ENCODE measurements at places on chromosomes 3 and 15.

- peak; percentile 42 for DNase-seq
These were observed 2.9 kb downstream of the XPC start for GRCh38 chr3:14175383-14176037.

- no peak for DNase-seq
These were observed 172.4 kb upstream of the TOPAZ1 start for GRCh38 chr3:44069276-44069675.

DNA sequence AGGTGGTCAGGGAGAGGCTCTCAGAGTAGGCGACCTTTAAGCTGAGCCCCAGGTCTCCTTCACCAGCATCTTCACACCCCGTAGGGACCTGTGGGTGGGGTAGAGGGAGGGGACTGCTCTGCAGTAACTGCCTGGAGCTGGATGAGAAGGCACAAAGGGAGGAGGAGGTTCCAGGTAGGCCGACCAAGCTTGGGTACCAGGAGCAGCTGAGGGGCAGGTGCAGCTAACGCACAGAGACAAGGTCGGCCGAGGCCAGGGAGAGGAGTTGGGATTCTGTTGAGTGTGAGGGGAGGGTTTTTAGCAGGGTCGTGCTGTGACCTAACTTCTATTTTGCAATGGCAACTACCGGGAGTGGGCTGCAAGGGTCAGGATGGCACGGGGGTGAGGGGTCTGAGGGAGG, 5.9 kb upstream of the GRIP2 start:
- no peak for DNase-seq

DNA sequence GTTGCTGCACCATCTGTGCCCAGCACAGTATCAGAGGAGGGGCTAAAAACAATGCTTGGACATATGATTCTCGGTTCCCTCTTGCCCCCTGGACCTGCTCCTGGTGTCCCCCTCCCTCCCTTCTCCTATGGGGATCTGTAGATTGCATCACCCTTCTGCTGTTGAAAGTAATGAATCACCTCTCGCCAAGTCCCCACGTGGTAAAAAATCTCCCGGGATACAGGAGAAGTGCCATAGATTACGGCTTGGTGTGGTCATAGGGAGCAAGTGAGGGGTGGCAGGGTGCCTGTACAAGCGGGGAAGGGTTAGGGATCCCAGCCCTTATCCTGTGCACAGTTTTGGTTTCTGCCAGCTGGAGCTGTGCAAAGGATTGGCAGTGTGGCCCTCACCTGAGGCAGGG, 37.7 kb downstream of the AMOTL2 start:
- no peak for DNase-seq

- no peak for DNase-seq
These were observed at the start of gene PLA2G4F for GRCh38 chr15:42156243-42156922. Gene PLA2G4F, minus strand, starts transcription at chr15:42156636. Its CDS starts 87 bp downstream, at chr15:42156549.

DNA sequence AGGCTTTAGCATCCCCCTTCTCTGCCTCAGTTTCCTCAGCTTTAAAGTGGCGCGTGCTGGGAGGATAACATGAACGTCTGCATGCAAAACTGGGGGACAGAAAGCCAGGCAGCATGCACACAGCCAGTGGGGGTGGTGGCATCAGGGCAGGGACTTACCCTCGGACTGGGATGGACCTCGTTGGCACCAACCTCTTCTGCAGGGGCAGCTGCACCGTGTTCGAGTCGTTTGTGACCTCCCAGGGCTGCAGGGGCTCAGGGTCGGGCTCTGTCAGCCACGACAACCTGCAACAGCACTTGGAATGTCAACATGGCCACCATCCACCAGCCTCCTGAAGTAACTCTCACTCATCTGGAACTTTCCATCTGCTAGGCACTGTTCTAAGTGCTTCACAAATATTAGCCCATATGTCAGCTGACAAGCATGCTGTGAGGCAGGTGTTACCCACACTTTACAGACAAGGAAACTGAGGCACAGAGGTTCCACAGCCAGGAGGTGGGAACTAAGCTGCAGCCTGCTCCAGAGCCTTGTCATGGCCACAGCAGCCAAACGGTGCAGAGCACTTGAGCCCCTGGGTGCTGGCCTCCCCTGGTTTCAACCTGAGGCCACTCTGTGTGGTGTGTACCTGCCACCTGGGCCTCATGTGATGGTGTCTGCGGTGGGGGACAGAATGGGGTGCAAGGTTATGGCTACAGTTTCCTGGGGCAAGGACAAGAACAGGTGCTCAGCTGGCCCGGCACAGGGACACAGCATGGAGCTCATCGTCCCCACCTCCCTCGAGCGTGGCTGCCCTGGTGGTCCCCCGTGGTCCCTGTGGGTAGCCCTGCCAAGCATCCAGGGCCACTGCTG, 6.7 kb downstream of the C3orf22 start:
- peak; percentile 7 for DNase-seq

- no peak for DNase-seq
These were observed 274.7 kb downstream of the RBMS3 start for GRCh38 chr3:29555590-29555989.

DNA sequence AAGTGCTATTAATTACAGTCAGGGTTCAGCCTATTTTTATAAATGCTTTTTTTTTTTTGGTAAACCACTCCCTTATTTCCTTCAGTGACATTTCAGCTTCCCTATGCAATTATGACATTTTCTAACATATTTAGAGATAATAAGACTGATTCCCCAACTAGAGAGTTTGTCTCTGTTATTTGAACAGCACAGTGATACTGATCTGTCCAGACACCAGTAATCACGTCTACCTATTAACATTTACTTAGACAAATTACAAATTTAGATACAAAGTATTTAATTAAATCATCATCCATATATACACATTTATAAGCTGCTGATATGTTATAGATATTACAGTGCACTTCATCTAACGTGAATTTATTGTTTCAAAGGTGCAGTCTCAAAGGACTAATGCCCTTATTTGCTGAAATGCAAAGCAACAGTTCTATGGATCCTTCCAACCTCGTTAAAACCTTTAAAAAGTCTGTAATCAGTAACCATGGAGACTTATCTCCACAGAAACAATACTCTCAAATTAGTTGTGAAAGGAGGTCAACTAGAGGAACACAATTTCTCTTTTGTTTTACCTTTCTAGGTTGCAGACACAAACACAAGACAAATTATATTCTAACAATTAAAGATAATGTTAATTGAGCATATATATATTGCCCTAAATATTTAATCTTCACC, 1531.1 kb downstream of the SI start:
- DNase-seq = no peak

GRCh38 chr3:146818866-146819265, 213.7 kb upstream of the PLSCR5 start:
- DNase-seq = no peak

DNA sequence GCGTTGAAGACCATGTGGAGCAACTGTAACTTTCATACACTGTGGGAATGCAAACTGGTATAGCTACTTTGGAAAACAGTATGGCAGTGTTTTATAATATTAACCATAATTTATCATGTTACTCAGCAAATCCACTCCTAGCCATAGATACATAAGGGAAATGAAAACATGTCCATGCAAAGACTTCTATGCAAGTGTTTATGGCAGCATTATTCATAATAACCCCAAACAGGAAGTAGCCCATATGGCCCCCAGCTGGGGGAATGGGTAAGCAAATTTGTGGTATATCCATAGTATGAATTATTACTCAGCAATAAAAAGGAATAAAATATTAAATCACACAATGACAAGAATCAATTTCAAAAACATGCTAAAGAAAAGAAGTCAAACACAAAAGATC, 23.0 kb upstream of the GATA2 start:
- DNase-seq = no peak

DNA sequence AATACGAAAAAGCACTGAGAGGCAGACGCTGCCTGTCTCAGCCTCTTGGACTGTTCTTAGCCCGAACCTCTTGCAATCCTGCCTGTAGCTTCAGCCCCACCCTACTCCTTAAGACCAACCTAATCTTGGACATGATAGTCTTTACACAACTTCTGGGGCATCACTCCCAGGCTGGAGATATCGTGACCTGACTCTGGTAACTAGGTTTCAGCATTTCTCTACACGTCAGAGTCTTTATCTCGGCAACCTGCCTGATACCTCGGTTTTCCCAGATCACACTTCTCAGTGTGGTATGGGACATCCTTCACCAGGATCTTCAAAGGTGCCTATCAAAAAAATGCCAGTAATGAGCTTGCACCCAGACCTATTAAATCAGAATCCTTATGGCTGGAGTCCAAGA, 590.2 kb upstream of the KCNMB2 start:
- DNase-seq = no peak

DNA sequence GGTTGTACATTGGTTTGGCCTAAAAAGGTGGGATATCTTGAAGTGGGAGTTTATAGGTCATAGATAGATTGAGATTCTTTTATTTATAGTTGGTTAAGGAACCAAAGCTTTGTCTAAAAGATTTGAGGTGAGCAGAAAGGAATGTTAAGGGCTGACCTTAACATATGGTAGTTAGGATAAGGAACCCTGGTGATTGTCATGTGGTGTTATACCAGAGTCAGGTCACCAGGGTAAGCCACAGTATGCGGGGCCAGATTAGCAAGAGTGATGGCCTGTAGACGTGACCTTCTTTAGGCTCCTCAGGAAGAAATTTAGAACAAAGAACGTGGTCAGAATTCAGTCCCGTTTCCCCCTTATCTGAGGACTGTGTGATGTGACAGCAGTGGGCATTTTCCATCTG, 249.2 kb downstream of the GABRG3 start:
- DNase-seq = no peak

DNA sequence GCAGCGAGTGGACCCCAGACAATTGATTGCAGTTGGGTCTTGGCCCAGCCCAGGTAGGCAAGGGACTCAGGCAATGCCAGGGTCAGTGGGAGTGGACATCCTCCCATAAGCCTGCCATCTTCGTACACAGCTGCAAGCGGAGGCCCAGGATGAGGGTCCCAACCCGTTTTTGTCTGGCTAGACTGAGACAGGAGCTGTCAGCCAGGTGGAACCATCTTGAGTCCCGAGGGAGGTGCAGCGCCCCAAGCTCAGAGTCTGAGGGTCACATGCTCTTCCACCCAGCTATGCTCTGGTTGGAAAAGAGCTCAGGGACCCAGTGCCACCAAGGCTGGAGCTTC, 22.6 kb upstream of the IP6K2 start:
- DNase-seq = no peak

DNA sequence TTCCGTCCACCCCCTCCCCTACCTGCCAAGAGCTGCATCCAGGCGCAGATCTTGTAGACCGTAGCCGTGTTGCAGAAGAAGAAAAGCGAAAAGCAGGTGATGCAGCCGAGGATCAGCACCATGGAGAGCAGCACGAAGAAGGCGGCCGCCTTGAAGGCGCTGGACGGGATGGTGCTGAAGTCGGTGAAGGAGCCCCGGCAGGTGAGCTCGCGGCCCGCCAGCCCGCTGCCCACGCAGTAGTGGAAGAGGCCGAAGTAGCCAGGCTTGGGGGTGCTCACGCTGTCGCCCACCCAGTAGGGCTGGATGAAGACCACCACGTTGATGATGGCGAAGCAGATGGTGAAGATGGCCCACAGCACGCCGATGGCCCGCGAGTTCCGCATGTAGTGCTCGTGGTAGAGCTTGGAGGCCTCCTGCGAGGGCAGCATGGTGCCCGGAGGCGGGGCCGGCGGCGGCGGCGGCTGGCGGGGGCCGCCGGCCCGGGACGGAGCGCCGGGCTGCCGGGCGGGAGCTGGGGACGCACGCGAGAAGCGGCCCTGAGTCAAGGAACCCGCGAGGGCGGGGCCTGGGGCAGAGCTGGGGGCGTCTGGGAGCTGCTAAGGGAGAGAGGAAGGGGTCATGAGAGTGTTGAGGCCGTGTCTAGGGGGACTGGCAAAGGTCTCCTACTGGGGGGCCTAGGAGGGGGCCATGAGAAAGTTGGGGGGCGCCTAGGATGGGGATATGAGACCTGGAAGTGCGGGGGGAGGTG, 1.2 kb downstream of the LHFPL4 start:
- DNase-seq = peak; percentile 63

- DNase-seq = no peak
These were observed 85.9 kb upstream of the ZPLD1 start for GRCh38 chr3:102348904-102349303.

- DNase-seq = no peak
These were observed 180.7 kb upstream of the PDZRN3 start for GRCh38 chr3:73805435-73805834.

- DNase-seq = peak; percentile 42
These were observed 3.0 kb downstream of the DUOXA1 start for GRCh38 chr15:45126535-45127158.

DNA sequence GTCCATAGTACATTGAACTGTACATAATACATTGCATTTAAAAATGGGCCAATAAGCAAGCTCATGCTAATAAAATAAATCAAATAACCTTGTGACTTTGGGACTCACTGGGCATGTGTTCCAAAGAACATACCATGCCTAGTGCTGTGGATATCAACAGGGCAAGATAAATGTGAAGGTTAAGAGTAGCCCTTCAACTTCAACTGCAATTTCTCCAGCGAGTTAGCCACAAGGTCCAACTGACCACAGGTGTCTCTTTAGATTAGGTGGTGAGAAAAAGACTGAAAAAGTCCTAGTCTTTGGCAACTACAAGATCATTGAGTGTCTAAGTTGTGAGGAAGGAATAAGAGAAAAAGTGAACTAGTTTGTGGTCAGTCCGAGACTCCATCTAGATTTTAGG, 78.3 kb upstream of the ATP11B start:
- no peak for DNase-seq

GRCh38 chr15:47334805-47335535, 382.3 kb upstream of the SEMA6D start:
- DNase-seq = no peak

Data from stimulated activated CD8-positive, alpha-beta memory T cell treated with anti-CD3 and anti-CD28 coated beads, Interleukin-4, amount 100 ng/mL, for 48 hours (primary cell).